ENCODE measurements at places on chromosomes 5 and 9.

GRCh38 chr5:170528976-170529375 lies 25.2 kb downstream of the KCNIP1 start:
- no peak for DNase-seq

- no peak for DNase-seq
Measured at GRCh38 chr5:56735849-56736641, 79.3 kb upstream of the MAP3K1 start.

DNA sequence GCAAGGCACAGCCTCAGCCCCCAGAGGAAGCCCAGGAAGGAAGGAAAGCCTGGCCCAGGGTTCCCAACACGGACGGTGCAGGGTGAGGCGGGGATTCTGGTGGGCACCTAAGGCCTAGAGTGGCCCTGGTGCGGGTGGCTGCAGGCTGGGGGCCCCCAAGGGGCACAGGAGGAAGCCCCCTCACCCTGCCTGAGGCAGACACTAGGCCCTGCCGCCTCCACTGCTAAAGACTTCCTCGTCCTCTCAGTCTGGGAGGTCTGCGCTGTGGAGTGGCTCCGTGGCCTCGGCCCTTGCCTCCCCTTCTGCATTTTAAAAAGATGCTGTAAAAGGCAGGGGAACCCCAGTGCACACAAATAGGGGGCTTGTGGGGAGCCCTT lies 3.4 kb downstream of the SLC9A3 start:
- DNase-seq = no peak

GRCh38 chr5:135332519-135333150 lies 66.4 kb downstream of the MACROH2A1 start:
- DNase-seq = no peak

DNA sequence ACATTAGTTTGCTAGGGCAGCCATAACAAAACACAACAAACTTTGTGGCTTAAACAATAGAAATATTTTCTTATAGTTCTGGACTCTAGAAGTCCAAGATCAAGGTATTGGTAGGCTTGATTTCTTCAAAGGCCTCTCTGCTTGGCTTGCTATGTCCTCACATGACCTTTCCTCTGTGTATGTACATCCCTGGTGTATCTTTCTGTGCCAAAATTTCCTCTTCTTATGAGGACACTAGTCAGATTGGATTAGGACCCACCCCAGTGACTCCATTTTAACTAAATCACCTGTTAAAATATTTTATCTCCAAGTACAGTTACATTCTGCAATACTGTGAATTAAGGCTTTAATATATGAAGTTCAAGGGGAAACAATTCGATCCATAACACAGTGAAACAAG lies 168.9 kb upstream of the CCNH start:
- DNase-seq = no peak

DNA sequence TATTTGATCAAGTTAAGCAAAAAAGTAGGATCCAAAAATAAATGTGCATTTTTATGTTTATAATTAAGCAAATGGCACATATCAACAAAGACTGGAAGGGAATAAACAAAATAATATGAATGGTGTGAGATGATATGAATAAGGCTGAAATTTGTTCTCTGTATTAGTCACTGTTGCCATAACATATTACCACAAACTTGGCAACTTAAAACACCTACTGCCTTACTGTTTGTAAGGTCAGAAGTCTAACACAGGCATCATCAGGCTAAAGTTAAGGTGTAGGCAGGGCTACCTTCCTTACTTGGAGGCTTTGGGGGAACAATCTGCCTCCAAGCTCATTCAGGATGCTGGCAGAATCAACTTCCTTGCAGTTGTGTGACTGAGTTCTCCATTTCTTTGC lies 19.3 kb downstream of the PGGT1B start:
- no peak for DNase-seq

GRCh38 chr5:132669455-132669820 lies 4.4 kb upstream of the IL4 start:
- DNase-seq = no peak

DNA sequence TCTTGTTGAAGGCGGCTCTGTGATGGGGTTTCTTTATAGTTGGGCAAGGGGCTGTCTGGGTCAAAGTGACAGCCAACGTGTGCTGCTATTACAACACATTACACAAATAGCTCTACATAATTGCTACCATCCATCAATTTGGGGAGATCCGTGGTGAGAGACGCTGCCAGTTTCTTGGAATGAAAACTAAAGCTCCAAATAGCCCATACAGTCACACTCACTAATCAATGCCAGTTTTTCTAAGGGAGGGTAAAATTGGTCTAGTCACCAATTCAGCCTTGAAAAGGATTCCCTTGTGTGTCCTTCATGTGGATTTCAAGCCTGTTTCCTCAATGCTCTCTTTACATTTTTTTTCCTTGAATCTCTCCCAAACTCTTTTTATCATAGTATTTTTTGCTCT lies 343.3 kb upstream of the KLF4 start:
- no peak for DNase-seq

GRCh38 chr9:133994353-133995011 lies 2.4 kb upstream of the VAV2 start:
- peak; percentile 41 for DNase-seq

GRCh38 chr5:37598733-37599132 lies 219.6 kb downstream of the WDR70 start:
- no peak for DNase-seq

DNA sequence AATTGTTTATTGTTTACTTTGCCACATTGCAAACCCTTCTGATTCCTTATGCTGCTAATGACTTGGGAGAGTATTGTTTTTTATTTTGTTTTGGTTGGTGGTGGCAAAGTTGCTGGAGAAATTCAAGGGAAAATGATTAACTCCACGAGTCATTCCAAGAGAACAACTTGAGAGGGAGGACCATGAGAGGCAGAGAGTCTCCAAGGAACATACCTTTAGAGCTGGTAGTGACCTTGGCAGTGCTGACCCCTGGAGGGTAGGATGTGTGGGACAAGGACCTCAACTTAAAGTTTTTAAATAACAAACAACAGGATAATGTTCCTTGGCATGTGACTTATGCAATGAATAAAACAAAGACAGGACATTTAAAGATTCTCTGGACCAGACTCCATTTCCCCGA lies 139.7 kb downstream of the LRRC70 start:
- no peak for DNase-seq

GRCh38 chr5:79831381-79832309 lies 142.0 kb downstream of the CMYA5 start:
- DNase-seq = no peak

DNA sequence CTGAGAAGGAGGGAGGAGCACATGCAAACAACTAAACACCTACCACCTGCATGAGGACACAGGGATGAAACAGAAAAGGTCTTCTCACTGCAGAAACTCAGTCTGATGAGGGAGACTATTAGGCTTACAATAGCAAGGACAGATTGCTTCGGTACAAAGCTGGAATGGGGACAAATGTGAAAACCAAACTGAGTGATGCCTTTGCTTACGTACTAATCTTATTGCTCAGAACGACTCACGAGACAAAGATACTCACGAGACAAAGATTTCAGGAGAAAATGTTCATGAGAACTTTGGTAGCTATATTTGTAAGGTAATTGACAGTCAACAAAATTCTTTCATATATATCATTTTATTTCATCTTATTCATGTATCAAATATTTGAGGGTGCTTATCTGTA lies 71.9 kb upstream of the TAF1L start:
- DNase-seq = no peak

DNA sequence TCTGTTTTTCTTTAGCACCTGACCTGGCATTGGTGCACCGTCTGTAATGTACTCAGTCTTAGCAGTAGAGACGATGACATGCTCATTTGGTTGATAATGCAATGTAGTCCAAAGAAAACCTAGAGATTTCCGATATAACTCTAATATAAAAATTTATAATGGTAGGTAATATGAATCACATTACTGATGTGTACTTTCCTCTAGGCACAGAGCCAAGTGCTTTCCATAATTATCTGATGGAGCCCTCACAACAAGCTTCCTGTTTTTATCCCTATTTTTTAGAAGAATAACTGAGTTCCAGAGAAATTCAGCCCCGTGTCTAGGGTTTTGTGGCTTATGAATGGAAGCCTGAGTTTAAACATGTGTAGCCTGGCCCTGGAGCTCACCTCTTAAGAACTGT lies 53.7 kb downstream of the KDM4C start:
- no peak for DNase-seq

- DNase-seq = no peak
Measured at GRCh38 chr5:74212336-74212735, 428.2 kb downstream of the ENC1 start.

DNA sequence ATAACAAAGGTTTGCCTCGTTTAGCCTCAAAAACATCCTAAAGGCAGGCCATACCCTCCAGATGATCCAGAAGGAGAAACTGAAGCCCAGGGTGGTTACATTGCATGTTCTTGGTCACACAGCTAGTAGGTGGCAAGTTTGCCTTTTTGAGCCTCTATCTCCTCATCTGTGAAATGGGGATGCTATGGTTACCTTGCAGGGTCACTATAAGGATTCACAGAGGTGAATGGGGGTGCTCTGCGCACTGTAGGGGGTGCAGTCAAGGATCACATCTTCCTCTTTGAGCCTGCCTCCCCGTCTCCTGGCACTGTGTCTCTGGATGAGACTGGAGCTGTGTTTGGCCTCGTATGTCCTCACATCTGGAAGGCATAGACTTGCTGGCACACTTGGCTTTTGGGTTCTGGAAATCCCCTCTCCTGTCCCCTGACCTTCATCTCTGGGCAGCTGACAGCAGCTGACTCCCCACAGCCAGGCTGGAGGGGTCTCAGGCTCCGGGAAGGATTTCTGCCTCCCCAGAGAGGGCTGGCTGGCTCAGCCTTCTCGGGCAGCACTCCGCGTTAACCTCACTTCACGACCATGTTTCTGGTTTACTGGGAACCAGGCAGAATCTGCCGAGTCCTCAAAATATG lies 167.7 kb downstream of the RGS3 start:
- DNase-seq = no peak

- no peak for DNase-seq
Measured at GRCh38 chr5:132445930-132446329, 44.6 kb downstream of the IRF1 start.

DNA sequence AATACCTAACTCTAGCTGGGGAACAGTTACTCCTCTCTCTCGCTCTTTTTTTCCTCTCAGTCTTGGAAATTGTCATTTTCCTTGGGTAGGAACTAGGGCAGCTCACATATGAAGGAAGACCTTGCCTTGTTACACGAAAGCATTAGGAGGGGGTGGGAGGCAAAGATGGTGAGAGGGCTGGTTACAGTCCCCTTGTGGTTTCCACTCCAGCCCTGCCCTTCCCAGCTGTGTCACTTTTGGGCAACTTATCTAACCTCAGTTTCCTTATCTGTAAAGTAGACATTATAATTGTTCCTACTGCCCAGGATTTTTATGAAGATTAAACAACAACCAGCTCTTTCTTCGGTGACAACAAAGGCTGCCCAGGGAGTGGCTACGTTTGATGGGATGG lies 196.2 kb upstream of the CLINT1 start:
- DNase-seq = no peak

DNA sequence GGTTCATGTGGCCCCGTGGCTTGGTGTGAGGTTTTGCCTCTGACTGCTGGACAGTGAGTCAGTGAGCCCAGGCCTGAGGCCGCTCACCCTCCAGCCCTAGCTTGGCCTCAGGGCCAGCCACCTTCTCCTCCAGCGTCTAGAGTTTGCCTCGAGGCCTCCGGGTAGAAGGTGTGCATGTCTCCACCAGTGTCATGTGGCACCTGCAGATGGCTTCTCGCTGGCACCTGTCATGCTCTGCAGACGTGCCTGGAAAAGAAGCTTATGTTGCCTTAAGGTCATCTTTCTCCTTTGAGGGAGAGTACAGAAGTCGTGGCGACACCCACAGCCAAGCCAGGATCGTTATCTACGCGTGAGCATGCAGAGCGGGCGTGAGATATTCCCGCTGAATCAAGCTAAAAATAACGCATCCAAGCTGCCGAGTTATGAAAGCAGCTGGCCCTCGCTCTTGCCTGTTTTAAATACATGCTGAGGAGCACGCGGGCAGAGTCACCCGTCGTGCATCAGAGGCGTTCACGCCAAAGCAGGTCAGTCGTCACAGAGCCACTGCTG lies 79.7 kb upstream of the FCN2 start:
- DNase-seq = no peak

DNA sequence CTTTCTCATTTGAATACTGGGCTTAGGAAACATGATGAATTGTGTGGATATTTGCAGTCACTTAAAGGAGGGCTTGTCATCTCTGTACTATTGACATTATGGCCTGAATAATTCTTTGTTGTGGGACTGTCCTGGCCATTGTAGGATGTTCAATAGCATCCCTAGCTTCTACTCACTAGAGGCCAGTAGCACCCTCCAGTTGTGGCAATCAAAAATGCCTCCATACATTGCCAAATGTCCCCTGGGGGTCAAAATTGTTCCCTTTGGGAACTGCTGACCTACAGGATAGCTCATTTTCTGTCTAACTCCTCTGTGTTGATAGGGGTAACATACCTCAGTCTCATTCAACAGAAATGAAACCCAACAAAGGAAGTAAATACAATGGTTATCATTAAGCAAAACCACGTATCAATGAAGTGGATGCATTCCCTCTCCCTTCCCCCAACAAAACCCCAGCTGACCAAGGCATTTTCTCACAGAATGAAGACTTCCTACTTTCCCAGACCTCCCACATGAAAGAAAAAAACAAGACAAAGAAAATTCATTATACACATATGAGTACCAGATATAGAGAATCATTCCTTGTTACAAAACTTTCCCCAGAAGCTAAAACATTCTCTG lies 18.1 kb downstream of the FYB1 start:
- DNase-seq = no peak

- DNase-seq = no peak
Measured at GRCh38 chr5:9686216-9686615, 56.1 kb upstream of the TAS2R1 start.

DNA sequence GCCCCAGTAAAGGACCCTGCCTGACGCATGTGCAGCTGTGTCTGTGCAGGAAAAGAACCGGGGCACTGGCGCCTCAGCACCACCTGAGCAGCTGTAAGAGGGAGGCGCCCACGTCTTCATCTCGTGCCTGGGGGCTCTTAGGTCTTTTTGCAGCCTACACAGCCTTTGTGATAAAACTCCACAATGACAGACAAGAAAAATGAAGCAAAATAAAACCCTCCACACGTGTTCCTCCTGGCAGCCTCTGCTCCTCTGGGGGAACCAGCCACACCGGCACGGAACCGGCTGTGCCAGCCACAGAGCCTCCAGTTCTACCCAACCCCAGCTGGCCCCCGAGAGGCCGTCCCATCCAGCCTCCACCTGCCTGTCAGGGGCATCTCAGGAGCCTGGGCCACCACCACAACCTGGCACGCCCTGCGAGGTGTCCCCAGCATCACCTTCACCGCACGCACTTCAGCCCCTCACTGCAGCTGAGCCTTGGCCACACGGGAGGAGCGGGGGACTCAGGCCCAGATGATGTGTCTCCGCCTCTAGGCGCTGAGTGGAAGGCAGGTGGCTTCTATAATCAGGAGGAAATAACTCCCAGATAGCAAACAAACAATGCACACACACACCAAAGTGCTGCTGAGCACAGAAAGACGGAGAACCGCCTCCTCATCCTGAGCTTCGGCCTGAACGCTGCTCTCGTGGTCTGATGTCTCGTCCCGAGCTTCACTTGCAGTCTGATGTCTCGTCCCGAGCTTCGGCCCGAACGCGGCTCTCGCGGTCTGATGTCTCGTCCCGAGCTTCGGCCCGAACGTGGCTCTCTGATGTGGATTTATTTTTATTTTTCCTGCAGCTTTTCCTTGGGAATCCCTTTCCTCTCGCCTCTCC lies 28.6 kb upstream of the NSMF start:
- DNase-seq = no peak

All from stimulated activated CD4-positive, alpha-beta T cell treated with anti-CD3 and anti-CD28 coated beads, Interleukin-1b, Interleukin-23, amount 100 ng/mL, for 1 hour (primary cell).